B cell (primary cell): ENCODE measurements at places on chromosomes 4 and X.

DNA sequence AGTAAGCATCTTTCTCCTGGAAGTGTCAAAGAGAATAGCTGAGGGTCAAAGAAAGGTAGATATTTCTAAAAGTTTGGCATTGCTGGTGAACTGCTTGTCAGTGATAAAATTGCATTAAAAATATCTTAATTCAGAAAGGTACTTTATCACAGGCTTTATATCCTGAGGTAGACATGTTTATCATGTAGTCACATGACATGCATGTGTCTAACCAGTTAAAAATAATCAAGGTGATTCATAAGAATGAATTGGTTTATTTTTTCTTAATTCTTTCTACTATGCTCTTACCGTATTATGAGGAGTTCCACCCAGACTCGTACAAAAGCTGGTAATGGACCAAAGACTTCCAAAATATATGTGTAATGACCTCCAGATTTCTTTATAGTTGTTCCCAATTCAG is 6.1 kb downstream of the SLC7A11 start:
- DNase-seq, result no peak

GRCh38 chrX:96244955-96245354 is 439.7 kb upstream of the DIAPH2 start:
- DNase-seq, result no peak

GRCh38 chrX:2500091-2500802 is 529 bp downstream of the DHRSX start:
- DNase-seq, result peak; percentile 60

GRCh38 chrX:107646735-107647134 is 18.4 kb downstream of the PRPS1 start:
- DNase-seq, result peak; percentile 12

- no peak for DNase-seq
These were observed 75.1 kb upstream of the HTR2C start for GRCh38 chrX:114508756-114509155.

DNA sequence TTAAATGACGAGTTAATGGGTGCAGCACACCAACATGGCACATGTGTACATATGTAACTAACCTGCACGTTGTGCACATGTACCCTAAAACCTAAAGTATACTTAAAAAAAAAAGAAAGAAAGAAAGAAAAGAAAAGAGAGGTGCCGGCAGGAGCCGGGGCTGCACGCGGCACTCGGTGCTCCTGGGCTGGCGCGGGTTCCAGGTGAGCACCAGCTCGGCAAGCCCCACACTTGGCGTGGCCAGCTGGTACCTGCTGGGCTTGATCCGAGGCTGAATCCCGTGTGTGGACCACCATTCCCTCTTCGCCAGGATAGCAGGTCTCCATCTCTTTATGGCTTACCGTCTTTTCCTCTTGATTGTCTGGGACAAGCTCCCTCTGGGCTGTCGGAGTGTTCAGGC is 17.9 kb upstream of the HERC6 start:
- DNase-seq, result no peak

GRCh38 chr4:837772-838171 is 11.8 kb upstream of the CPLX1 start:
- DNase-seq, result no peak

GRCh38 chr4:11732155-11732554 is 303.5 kb upstream of the HS3ST1 start:
- no peak for DNase-seq

DNA sequence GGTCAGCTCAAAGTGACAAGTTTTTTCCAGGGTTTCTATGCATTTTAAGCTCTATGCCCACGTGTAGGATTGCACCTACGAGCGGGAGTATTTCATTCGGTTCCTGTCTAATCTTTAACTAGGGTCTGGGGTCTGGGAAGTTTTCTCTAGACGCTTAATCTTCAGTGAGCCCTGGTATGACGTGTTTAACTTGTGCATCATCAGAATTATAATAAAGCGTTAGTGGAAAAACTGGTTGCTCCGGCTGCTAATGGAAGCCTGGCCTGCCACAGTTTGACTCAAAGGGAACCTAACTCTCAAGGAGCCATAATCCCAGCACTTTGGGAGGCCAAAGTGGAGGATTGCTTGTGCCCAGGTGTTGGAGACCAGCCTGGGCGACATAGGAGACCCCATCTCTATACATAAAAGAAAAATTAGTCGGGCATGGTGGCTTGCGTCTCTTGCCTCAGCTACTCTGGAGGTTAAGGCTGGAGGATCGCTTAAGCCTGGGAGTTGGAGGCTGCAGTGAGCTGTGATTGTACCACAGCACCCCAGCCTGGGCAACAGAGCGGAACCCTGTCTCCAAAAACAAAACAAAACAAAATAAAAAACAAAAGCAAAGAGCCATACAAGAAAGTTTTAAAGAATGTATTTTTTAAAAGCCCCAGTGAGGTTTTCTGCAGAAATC is 30.2 kb downstream of the ARSD start:
- no peak for DNase-seq
